ENCODE measurements at places on chromosomes 2 and 18. TPM values are rescaled to one million over a fixed set of nuclear protein-coding genes. Genes with fewer than 3 reads are reported as not detected.

Gene CABYR
- 3.1 TPM for total RNA-seq

Gene SERPINB3
- total RNA-seq, result not detected

Gene PLEK
- under 0.01 TPM for total RNA-seq

Gene KCNS3
- 0.25 TPM for total RNA-seq

Gene TLX2
- total RNA-seq, result not detected

Gene OTOS
- not detected for total RNA-seq

Gene GKN2
- not detected for total RNA-seq

Gene MAL
- total RNA-seq, result not detected

Gene ABCA12
- not detected for total RNA-seq

Gene SPATA3
- not detected for total RNA-seq

Gene CD8B2
- total RNA-seq, result not detected

Gene ME2
- total RNA-seq, result 33.1 TPM

Gene TSPYL6
- total RNA-seq, result not detected

Gene MAP3K19
- total RNA-seq, result not detected

Gene CRACDL
- total RNA-seq, result 3.0 TPM

Gene BBS5
- total RNA-seq, result 1.4 TPM

Gene ST6GAL2
- 0.63 TPM for total RNA-seq

Gene KANSL1L
- total RNA-seq, result 12.2 TPM

Gene CYP26B1
- not detected for total RNA-seq

Gene CMPK2
- 0.64 TPM for total RNA-seq

Gene C1GALT1C1L
- total RNA-seq, result 0.13 TPM

Gene FNDC4
- total RNA-seq, result 10.0 TPM

Gene LCT
- not detected for total RNA-seq

Gene SEPTIN2
- total RNA-seq, result 471 TPM

Gene NTSR2
- total RNA-seq, result not detected

Gene HOXD11
- not detected for total RNA-seq

Gene MAPK4
- total RNA-seq, result not detected

Gene SLC9A4
- total RNA-seq, result not detected

Gene OSBPL6
- 8.7 TPM for total RNA-seq

Gene ONECUT2
- total RNA-seq, result not detected

Gene SLC19A3
- total RNA-seq, result under 0.01 TPM

Gene OTX1
- total RNA-seq, result under 0.01 TPM

Gene GCG
- not detected for total RNA-seq

Gene STK39
- 2.8 TPM for total RNA-seq

Gene TUBA4A
- total RNA-seq, result 12.1 TPM

Gene GTF3C2
- total RNA-seq, result 18.0 TPM

Gene ITPRIPL1
- total RNA-seq, result 4.0 TPM

Gene ERICH2
- not detected for total RNA-seq

Gene CXCR2
- total RNA-seq, result not detected

Gene ZNF2
- total RNA-seq, result 8.1 TPM

Gene SCN9A
- 0.51 TPM for total RNA-seq

Gene PROM2
- 0.13 TPM for total RNA-seq

Gene RND3
- total RNA-seq, result 25.5 TPM

Gene FAM124B
- 48.8 TPM for total RNA-seq

Gene KIAA2012
- total RNA-seq, result not detected

Gene SETBP1
- 6.4 TPM for total RNA-seq

Gene CFC1
- total RNA-seq, result not detected

Gene SCG2
- total RNA-seq, result not detected

Gene LYPD6B
- not detected for total RNA-seq

Gene CENPA
- 17.1 TPM for total RNA-seq

Gene METTL4
- 8.3 TPM for total RNA-seq
